DMS53 (cell line): ENCODE measurements at places on chromosomes 3 and 15.

GRCh38 chr3:147930232-147930807, 521.2 kb downstream of the ZIC1 start:
- no peak for DNase-seq

DNA sequence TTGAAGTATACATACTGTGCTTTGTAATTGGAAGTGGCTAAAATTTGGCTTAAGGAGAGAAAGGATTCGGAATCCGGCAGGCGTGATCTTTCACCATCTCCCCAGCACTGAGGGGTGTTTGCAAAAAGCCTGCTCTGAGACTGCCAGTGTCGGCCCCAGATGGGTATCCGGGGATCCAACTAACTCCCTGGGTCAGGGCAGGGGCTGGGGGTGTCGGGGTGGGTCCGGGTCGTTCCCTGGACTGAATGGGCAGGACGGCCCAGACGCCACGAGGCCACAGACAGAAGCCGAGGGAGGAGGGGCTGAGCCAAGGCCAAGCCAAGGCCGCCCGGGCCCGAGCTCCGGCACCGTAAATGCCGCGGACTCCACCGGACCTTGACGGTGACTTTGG, 349 bp downstream of the PPIB start:
- DNase-seq: no peak

- DNase-seq: no peak
Measured at GRCh38 chr3:66537735-66538134, 36.9 kb upstream of the LRIG1 start.

GRCh38 chr15:89199746-89200145, 21.6 kb downstream of the RLBP1 start:
- no peak for DNase-seq

GRCh38 chr15:38267421-38268022, 14.9 kb downstream of the SPRED1 start:
- no peak for DNase-seq

GRCh38 chr3:160998581-160998980, 106.6 kb downstream of the B3GALNT1 start:
- DNase-seq: no peak

DNA sequence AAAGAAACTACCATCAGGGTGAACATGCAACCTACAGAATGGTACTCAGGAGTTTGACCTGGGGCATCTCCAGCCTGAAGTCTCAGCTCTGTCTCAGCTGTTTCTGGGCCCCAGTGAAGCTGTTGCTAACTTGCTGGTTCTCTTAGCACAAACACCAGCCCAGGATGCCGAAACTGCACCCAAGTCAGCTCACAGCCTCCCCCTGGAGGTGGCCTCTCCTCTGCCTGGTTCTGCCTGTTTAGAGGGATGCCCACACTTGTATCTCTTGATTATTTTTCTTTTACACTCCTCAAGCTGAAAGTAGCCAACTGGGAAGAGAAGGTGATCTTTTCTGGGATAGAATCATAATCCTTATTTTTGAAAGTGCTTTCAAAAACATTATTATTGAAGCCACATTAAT, 289.0 kb upstream of the RASGRP1 start:
- DNase-seq: peak; percentile 56

DNA sequence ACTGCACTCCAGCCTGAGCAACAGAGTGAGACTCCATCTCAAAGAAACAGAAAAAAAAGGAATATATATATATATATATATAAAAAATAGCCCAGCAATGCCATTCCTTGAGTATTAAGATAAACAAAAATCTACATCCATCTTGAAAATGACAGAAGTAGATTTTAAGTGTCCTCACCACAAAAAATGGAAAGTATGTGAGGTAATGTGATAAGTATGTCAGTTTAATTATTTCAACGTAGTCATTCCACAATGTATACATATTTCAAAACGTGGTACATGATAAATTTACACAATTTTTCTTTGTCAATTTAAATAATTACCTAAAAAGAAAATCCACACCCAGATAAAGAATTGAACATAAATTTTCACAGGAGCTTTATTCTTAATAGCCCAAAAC, 54.9 kb downstream of the HCN4 start:
- no peak for DNase-seq

GRCh38 chr3:170324962-170325361, 32.6 kb upstream of the SKIL start:
- DNase-seq: no peak

DNA sequence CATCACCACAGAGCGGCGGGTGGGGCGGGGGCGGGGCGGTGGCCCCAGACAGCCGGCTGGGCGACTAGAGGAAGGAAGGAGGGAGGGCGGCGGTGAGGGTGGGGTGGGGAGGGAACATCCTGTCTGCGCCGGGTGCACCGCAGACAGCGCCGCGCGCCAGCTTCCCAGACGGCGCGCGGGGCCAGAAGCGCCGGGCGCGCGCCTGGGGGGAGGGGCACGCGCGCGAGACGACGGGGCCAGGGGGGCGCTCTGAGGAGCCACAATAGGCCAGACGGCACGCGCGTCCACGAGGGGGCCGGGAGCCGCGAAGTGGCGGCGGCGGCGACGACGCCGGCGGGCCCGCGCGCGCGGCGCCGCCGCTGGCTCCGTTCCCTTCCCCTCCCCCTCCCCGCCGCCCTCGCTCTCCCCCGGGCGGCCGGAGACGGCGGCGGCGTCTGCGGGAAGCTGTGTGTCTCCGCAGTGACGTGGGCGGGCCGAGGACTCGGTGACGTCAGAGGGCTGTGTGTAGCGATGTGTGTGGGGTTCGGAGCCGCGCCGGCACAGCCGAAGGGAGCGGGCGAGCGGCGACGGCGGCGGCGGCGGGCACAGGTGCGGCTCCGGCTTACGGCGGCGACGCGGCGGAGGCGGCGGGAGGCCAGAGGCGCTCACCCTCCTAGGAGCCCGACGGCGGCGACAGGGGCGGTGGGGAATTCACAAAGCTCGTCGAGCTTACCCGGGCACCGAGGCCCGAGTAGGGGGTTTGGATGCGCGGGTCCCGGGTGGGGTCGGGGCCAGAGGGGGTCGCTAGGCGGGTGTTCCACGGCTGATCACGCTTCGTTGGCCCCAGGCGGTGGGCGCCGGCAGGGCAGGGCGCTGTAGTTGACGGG, at the start of gene SKIL:
Gene SKIL, plus strand, starts transcription at position 540 of the 866 bp plus-strand sequence. CDS start 2,617 bp downstream, outside the sequence.
- DNase-seq: peak; percentile 98

GRCh38 chr3:189308608-189309007, 136.8 kb downstream of the TPRG1 start:
- DNase-seq: no peak

DNA sequence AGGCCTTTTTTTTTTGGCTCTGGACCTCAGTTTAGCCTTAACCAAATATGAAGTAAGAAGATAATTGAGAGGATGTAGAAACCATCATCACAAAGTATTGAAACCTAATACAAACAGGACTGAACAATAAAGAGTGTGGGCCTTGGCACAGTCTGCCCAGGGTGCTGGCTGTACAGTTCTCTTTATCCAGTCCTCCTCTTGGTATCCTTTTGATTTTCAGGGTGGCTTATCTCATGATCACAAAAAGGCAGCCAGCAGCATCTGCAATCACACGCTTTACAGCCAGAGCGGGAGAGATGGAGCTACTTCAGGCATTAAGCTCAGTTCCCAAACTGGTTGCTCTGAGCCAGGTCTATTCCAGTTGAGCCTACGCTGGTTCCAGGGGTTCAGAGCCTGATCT, 239.7 kb downstream of the RPLP1 start:
- no peak for DNase-seq

GRCh38 chr3:59658274-59658673, 608.4 kb upstream of the CFAP20DC start:
- no peak for DNase-seq

DNA sequence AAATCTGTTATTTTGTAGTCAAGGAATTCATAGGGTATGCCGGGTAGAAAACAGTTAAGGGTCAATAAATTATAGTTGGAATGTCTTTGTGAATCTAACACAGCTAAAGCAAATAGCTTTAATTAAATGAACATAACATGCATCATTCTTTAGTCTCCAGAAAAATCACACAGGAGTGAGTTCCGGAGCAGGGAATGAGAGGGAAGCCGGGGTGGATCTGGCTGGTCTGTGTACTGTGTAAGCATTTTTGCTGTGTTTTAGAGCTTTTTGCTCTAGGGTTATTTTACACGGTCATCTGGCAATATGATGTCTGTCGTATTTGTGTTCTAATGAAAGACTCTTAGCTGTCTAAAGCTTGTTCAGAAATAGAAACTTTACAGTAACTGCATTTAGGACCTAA, 57.5 kb downstream of the MED12L start:
- DNase-seq: no peak

DNA sequence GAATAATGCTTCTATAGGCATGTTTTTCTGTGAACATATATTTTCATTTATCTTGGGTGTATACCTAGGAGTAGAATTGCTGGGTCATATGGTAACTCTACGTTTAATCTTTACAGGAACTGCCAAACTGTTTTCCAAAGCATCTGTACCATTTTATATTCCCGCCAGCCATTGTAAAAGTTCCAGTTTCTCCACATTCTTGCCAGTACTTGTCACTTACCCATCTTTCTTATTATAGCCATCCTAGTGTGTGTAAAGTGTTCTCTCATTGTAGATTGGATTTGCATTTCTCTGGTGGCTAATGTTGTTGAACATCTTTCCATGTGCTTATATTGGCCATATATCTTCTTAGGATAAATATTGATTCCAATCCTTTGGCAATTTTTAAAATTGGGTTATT, 31.2 kb upstream of the CFAP20DC start:
- no peak for DNase-seq

DNA sequence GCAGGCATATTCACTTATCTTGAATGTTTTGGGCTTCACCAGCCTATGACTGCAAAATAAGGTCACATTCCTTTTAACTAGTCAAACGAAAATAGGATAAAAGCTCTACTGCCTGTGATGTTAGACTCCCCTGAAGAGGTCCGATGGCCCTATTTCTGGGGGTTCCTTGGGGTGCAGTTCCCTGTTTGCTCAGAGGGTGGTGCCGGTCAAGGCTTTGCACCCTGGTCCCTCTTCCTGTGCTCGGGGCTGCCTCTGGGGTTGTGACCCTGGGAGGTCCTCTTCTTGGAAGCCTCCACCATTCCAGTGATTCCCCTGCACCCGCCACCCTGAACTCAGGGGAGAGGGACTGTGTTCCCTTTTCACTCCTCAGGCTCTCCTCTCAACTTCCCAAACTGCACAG, 86.7 kb upstream of the ANKRD34C start:
- no peak for DNase-seq

- peak; percentile 4 for DNase-seq
Measured at GRCh38 chr3:44721231-44722102, 8.0 kb upstream of the ZNF501 start.

DNA sequence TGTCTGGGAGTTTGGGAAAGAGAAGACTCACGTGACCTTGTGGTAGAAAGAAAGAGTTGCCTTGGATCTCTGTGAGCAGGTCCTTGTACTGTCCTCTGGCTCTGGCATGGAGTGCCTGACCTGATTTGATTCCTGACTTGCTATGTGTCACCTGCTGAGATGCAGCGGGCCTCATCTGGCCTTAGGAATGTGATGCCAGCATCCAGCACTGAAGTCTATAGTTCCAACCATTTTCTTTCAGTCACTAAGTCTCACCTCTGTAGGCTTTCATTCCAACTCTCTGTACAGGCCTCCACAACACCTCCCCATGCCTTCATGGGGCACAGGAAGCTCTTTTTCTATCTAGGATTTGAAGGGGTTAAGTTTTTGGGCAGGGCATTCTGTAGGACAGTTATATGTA, 12.1 kb upstream of the OXSR1 start:
- DNase-seq: no peak

- DNase-seq: peak; percentile 70
Measured at GRCh38 chr3:158532099-158532734, 38.8 kb upstream of the MLF1 start.

DNA sequence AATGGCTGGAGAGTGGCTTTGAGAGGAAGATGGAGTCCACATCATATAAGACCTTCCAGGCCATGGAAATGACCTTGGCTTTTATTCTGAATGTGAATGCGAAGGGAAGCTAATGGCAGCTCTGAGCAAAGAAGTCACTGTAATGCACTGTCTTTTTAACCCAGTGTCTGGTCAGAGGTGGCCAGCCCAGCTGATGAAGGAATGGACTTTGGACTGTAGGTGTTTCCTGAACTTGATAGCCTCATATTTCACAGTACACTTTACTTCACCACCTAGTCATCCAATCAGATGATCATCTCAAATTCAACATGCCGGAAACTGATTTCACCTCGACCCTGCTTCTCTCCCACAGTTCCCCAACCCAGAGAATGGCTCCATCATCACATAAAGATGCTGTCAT, 33.4 kb downstream of the DCLK3 start:
- peak; percentile 22 for DNase-seq

DNA sequence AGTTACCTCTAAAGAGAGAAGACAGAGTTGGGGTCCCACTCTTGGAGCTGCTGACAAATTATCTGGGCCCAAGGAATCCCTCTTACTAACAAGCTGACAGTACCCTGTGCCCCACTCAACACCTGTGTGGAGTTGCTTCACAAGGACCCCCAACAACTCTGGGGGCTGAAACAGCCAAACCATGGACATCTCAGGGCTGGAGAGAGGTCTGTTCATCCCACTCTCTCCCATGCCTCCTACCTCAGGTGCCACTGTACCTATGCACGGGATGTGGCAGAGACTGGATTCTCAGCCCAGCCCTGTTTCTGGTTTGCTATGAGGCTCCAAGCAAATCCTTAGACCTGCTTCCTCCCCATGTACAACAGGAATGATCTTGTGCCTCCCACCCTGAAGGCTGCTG, 101.7 kb downstream of the ETFA start:
- DNase-seq: no peak

DNA sequence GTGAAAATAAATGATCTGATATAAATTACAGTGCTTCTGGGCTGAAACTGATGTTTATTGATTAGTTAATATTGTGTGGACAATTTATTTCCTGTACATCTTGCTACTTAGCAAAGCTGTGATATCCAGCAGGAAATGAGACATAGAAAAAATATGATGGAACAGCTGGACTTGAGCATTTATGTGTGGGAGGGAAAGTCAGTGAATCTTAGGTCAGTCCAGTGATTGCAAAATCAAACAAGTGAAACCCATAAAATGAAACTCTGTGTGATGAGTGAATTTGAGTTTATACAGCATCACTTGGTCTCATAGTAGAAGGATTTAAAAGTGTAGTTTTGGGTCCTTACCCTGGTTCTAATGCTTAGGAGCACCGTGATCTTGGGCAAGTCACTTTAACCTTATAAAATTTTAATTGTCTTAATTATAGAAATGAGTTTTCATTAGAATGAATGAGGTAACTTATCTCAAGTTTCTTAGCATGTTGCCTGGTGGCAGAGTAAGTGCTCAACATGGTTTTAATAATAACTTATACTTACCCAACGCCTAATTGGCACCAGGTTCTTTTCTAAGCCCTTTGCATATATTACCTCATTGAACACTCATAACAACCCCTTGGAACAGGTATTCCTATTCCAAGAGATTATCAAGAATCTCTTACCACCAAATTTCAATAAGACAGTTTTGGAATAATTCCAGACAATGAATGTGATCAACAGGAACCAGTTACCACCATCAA, 194.6 kb downstream of the ADAMTSL3 start:
- peak; percentile 24 for DNase-seq

- DNase-seq: peak; percentile 0
Measured at GRCh38 chr3:19190126-19190525, 41.8 kb downstream of the KCNH8 start.

DNA sequence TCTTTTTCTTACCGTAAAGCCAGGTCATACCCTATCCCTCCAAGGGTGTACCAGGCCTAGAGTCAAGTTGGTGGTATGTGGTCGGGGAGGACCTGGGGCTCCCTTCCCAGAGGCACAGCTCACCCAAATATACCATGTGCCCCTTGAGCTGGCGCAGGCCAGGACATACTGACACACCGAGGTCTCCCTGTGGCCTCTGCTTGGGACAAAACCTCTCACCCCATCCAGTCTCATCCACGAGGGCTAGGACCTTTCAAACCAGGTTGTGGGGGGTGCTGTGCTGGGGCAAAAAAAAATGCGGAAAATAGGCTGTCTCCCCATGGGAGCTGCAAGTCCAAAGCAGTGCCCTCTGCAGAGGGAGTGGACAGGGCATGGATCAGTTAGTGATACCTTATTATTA, 22.8 kb downstream of the PTH1R start:
- DNase-seq: no peak
